ENCODE measurements at places on chromosomes 5 and 9.

DNA sequence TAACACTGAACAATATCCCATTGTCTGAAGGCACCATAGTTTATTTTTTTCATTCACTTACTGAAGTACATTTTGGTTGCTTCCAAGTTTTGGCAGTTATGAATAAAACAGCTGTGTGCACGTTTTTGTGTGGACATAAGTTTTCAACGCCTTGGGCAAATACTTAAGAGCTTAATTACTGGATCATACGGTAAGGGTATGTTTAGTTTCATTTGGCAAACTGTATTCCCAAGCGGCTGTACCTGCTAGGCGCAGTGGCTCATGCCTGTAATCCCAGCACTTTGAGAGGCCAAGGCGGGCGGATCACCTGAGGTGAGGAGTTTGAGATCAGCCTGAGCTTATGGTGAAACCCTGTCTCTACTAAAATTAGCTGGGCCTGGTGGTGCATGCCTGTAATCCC is 63.7 kb upstream of the FAM120A start:
- no peaks in the 10 kb centered on the region for H3K27me3 ChIP-seq
- no peak for DNase-seq
- no peak overlapping the region for H3K27ac ChIP-seq
- H3K4me3 ChIP-seq: no peak overlapping the region
- H3K36me3 ChIP-seq: no peaks in the 10 kb centered on the region

- no peak for DNase-seq
- no peaks in the 10 kb centered on the region for H3K27me3 ChIP-seq
- no peak overlapping the region for H3K27ac ChIP-seq
- H3K4me1 ChIP-seq: peaks cover 10% of the 10 kb centered on the region
Observed at GRCh38 chr9:91307279-91307678, 54.4 kb downstream of the AUH start.

DNA sequence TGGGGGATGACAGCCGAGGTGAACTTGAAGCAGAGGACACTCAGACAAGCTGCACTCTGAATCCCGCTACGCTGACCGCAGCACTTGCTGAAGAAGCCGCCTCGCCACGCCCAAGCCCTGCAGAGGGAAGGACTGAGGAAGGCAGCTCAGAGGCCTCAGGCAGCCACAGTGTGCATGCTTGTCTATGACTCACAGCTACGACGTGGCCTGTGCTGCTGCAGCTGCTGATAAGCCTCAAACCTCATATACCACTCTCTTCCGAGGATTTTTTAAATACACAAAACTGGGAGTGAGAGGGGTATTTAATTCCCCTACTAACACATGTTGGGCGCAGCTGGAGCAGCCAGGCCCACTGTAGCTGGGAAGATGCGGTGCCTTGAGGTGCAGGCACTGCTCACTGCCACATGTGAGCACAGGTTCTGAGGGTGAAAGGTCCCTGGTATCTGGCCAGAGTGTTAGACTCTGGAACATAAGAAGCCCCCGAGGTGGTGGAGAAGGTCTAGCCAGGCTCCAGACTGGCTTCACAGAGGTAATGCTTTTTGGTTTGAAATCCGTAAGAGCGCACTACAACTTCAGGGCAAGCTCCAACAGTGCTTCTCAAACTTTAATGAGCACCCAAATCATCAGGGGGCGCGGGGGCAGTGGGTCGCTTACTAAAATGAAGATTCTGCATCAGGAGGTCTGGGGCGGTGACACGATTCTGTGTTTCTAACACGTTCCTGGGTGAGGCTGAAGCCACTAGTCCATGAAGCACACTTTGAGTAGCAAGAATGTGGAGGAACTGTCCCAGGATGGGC is 196.8 kb downstream of the AUH start:
- H3K36me3 ChIP-seq: no peaks in the 10 kb centered on the region
- DNase-seq: no peak
- H3K27ac ChIP-seq: peak overlapping the region; percentile 86
- peaks cover 32% of the 10 kb centered on the region for H3K4me1 ChIP-seq

DNA sequence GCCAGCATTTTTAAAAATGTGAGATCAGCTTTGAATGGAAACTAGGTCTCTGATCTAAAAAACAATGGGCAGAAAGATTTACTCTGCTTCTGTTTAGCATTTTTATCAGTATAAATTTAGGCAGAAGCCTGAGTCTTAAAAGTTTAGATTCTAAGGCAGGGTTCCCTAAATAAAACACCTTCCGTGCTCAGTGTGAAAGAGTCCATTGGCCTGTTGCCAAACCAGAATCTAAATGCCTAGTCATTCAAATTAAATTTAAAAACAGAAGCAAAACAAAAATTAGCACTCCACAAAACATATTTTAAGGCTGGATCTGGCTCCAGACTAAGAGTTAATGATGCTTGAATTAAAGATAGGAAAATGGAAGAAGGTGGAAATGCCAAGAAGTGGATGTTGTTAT is 4.5 kb downstream of the TYRP1 start:
- no peaks in the 10 kb centered on the region for H3K27me3 ChIP-seq
- no peak for DNase-seq
- no peaks in the 10 kb centered on the region for H3K36me3 ChIP-seq
- peaks cover 15% of the 10 kb centered on the region for H3K4me1 ChIP-seq

DNA sequence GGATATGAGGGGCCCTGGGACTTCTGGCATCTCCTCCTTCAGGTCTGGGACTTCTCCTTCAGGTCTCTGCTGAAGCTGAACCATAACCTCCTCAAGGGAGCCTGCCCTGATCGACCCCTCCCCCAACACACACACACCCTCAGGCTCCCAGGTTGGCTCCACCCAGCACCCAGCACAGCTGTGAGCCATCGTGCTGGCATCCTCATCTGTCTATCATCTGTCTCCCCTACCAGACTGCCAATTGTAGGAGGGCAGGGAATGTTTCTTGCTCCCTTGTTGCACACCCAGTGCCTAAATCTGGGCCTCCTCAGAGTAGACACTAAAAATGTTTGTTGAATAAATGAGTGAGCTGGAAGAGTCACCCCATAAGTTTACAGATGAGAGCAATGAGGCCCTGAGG is 71.4 kb downstream of the LRSAM1 start:
- peaks cover 10% of the 10 kb centered on the region for H3K4me1 ChIP-seq
- no peaks in the 10 kb centered on the region for H3K27me3 ChIP-seq
- peaks cover 43% of the 10 kb centered on the region for H3K36me3 ChIP-seq
- H3K4me3 ChIP-seq: peak overlapping the region; percentile 41

GRCh38 chr9:128216781-128217553 is 13.8 kb downstream of the DNM1 start:
- no peak overlapping the region for H3K4me3 ChIP-seq
- peaks cover 8% of the 10 kb centered on the region for H3K36me3 ChIP-seq
- DNase-seq: no peak
- H3K4me1 ChIP-seq: peaks cover 20% of the 10 kb centered on the region
- H3K27me3 ChIP-seq: peaks cover 3% of the 10 kb centered on the region
- no peak overlapping the region for H3K27ac ChIP-seq

DNA sequence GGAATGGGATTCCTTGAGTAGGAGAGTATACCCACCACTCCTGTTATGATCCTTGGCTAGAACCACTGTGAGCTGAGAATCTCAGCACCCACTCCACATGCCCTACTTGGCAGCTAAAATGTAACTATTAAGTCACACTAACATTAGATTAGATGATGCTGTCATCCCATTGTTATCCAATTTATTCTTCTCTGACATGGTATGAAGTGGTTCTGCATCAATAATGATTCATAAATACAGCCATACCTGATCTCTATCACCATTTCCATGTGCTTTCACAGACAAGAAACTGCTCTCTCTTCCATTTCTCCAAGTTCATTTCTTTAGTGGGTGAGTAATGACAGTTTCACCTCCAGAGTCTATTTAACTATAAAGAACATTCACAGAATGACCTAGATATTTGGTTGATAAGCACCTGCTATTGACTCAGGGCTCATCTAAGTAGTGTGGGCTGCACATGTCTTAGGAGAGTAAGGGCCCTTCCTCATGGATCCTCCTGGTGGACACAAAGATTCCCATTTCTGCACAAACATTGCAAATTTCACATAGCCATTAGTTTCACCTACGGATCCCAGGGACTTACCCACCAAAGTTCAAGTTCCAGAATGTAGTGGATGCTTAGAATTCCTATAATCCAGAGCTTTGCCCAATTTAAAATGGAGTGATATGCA is 187.9 kb downstream of the EBF1 start:
- no peak overlapping the region for H3K27ac ChIP-seq
- H3K4me3 ChIP-seq: no peak overlapping the region
- no peak for DNase-seq
- H3K36me3 ChIP-seq: no peaks in the 10 kb centered on the region

DNA sequence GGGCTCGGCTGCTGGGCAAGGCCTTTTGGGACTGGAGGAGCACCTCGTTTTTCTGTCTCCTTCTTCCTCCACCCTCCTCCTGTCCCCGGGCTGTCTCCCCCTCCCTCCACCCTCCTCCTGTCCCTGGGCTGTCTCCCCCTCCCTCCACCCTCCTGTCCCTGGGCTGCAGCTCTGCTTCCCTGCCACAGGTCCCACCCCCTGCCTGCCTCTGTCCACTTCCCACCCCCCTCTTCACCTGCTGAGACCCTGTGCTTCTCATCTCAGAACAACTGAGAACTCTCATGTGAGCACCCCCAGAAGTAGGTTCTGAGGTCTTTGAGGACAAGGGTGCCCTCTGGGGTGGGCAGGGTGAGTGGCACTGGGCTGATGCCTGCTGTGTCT is 5.8 kb upstream of the TOR4A start:
- H3K4me3 ChIP-seq: no peak overlapping the region
- no peak overlapping the region for H3K27ac ChIP-seq
- no peaks in the 10 kb centered on the region for H3K36me3 ChIP-seq
- no peaks in the 10 kb centered on the region for H3K27me3 ChIP-seq
- DNase-seq: no peak

- no peaks in the 10 kb centered on the region for H3K27me3 ChIP-seq
- H3K4me1 ChIP-seq: no peaks in the 10 kb centered on the region
- no peak for DNase-seq
- no peak overlapping the region for H3K4me3 ChIP-seq
- no peak overlapping the region for H3K27ac ChIP-seq
- no peaks in the 10 kb centered on the region for H3K36me3 ChIP-seq
Observed at GRCh38 chr5:96016216-96016615, 54.6 kb upstream of the ELL2 start.

DNA sequence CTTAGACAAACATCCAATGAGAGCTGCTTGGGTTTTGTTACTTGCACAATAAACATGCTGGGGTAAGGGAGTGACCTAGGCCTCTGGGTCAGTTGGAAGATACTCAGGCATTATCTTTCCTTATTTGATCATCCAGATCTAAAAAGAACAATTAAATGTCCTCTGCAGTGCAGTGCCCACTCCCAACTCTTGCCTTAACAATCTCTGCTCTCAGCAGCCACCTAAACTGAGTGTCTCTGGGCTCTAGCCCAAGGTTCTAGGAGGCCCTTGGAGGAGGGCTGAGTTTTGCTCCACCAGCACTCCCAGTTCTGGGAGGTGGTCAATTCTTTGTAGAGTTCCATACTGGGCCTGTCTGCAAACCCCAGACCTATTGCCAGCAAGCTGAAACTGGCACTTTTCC is 1.8 kb downstream of the MCIDAS start:
- H3K27ac ChIP-seq: no peak overlapping the region
- peak overlapping the region; percentile 34 for H3K4me3 ChIP-seq
- H3K27me3 ChIP-seq: peaks cover 91% of the 10 kb centered on the region
- H3K4me1 ChIP-seq: peaks cover 15% of the 10 kb centered on the region
- no peak for DNase-seq

DNA sequence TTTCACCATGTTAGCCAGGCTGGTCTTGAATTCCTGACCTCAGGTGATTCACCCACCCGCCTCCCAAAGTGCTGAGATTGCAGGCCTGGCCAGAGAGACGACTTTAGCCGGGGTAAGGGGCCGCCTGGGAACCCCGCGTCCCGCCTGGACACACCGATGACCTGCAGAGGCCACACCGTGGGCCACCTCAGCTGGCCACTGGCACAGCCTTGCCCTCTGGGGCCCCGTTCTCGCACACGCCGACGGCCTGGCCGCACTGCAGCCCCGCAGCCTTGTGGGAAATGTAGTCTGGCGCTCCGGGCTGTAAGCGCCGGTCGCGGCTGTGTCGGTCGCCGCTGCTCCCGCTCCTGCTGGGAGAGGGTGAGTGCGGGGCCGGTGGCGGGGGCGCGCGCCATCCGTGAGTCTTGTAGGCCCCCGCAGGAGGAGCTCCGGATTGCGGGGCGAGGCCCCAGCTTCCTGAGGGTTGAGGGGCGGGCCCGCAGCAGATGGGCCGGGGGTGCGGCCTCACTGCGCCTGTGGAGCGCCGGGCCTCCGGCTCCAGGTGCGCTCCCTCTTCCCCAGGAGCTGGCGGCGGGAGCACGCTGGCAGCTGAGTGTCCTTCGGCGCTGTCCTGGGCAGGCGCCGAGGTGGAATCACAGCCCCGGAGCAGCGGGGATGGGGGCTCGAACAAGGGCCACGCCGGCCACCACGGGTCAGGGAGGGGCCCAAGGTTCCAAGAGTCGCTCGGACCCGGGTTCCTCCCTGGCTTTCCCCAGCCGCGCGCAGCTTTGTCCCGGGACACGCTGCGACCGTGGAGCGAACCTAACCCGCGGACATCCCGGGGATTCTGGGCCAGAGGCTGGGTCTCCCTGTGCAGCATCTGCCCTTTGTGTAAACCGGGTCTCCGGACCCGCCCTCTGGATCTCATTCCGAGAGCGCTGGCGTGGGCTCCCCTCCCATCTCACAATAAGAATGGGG is at the start of gene ZFP2:
TSS of gene ZFP2 (plus strand) at position 299 of the 957 bp plus-strand sequence. CDS start 35,401 bp downstream, outside the sequence.
- H3K36me3 ChIP-seq: peaks cover 26% of the 10 kb centered on the region
- H3K27ac ChIP-seq: peak within 1 kb of the TSS; percentile 90
- peak within 1 kb of the TSS; percentile 95 for H3K4me3 ChIP-seq
- peak; percentile 80 for DNase-seq
- no peaks in the 10 kb centered on the region for H3K27me3 ChIP-seq

GRCh38 chr5:172543484-172544298 is 89.4 kb upstream of the SH3PXD2B start:
- H3K4me3 ChIP-seq: no peak overlapping the region
- H3K27me3 ChIP-seq: peaks cover 17% of the 10 kb centered on the region
- H3K27ac ChIP-seq: no peak overlapping the region
- peaks cover 24% of the 10 kb centered on the region for H3K4me1 ChIP-seq
- DNase-seq: peak; percentile 22

GRCh38 chr5:77882670-77883257 is 106.6 kb upstream of the TBCA start:
- H3K4me1 ChIP-seq: no peaks in the 10 kb centered on the region
- no peak overlapping the region for H3K4me3 ChIP-seq
- DNase-seq: no peak
- H3K27ac ChIP-seq: no peak overlapping the region
- no peaks in the 10 kb centered on the region for H3K36me3 ChIP-seq
- peaks cover 50% of the 10 kb centered on the region for H3K27me3 ChIP-seq

GRCh38 chr5:122156724-122157325 is 27.5 kb downstream of the ZNF474 start:
- no peak for DNase-seq
- H3K36me3 ChIP-seq: no peaks in the 10 kb centered on the region
- peaks cover 3% of the 10 kb centered on the region for H3K27me3 ChIP-seq

DNA sequence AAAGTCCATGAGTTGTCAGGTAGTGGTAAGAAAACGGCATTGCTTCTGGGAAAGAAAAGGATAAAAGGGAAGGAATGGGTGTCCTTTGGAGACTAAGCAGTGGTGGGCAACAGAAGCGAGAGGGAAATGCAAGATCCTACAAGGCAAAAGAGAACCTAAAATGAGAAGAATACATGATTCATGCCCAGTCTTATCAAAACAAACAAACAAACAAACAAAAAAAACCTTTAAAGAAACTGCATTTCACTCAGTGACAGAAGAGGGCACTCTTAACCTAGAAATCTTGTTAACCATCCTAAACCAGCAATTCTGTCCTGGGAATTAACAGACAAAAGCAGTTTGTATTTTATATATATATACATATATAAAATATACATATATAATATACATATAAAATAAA is 88.5 kb downstream of the SUSD1 start:
- H3K27me3 ChIP-seq: no peaks in the 10 kb centered on the region
- DNase-seq: no peak
- H3K27ac ChIP-seq: peak overlapping the region; percentile 88
- peak overlapping the region; percentile 33 for H3K4me3 ChIP-seq
- H3K36me3 ChIP-seq: peaks cover 20% of the 10 kb centered on the region

- DNase-seq: no peak
- peaks cover 14% of the 10 kb centered on the region for H3K4me1 ChIP-seq
- peak overlapping the region; percentile 93 for H3K27ac ChIP-seq
- H3K4me3 ChIP-seq: peak overlapping the region; percentile 26
Observed at GRCh38 chr5:77379558-77380061, 112.5 kb downstream of the WDR41 start.
